Vagina (tissue), 2 donors: ENCODE measurements at places on chromosomes 12 and 14.

DNA sequence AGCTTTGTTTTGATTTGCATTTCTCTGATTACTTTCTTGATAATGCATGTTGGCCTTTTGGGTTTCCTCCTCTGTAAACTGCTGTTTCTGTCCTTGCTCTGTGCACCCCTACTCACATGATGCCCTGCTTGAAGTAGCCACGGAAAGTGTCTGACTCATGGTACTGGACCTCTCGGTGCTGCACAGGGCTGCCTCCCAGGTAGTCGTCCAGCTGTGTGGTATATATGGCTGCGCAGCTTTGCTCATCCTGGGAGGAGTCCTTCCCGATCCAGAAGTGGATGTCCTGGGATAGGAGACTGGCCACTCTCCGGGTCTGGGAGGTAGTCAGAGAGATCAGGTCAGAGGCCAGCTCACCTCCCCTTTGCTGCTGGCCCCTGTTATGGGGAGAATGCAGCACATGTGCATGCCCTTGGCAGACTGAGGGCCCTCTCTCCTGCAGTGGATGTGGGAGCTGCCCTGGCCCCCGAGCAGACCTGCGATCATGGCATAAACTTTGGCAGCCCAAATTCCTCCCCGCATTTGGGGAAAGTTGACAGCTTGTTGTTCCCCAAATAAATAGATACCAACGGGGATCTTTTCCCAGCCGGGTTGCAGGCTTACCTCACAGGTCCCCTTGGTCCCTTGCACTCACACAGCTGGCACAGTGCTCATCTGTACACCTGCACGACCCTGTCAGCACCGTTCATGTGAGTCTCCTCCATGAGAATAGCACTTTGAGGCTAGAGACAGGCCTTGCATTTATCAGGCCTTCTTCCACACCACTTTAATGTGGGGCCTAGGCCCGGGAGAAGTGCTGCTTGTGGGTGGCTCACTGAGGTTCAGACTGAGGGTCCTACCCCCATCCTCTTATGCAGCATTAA is 5.2 kb downstream of the AVIL start:
- DNase-seq: no peak
- H3K27me3 ChIP-seq: no peaks in the 10 kb centered on the region
- H3K4me1 ChIP-seq: peaks cover 42% of the 10 kb centered on the region
- no peaks in the 10 kb centered on the region for H3K36me3 ChIP-seq
- no peak overlapping the region for H3K27ac ChIP-seq

DNA sequence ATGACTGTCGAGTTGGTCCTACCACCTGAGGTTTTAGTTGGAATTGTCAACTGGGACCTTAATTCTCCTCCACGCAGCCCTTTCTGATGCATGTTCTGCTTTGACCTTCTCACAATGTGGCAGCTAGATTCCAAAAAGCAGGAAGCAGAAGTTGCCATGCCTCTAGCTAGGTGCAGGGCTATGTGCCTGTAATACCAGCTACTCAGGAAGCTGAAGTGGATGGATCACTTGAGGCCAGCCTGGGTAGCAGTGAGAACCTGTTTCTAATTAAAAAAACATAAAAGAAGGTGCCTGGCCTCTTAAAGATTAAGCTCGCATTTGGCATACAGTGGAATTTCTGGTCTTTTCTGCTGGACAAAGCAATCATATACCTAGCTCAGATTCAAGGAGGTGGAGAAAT is 77.1 kb downstream of the FGD4 start:
- H3K36me3 ChIP-seq: no peaks in the 10 kb centered on the region
- no peak for DNase-seq
- H3K4me3 ChIP-seq: no peak overlapping the region
- H3K27me3 ChIP-seq: no peaks in the 10 kb centered on the region
- H3K4me1 ChIP-seq: no peaks in the 10 kb centered on the region

DNA sequence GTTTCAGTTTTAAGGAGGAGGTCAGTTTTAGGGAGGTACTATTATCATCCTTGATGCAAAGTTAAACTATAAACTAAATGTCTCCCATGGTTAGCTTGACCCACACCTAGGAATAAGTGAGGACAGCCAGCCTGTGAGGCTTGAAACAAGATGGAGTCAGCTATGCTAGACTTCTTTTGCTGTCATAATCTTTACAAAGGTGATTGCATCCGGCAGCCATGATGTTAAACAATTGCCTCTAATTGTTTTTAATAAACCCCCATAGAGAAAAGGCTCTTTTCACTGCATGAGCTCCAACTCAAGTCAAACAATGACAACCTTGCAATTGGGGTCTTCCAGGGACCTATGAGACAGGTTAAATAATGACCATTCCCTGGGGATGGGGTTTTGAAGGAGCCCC is 45.7 kb upstream of the EEA1 start:
- H3K27ac ChIP-seq: no peak overlapping the region
- no peaks in the 10 kb centered on the region for H3K36me3 ChIP-seq
- DNase-seq: no peak
- no peak overlapping the region for H3K4me3 ChIP-seq

DNA sequence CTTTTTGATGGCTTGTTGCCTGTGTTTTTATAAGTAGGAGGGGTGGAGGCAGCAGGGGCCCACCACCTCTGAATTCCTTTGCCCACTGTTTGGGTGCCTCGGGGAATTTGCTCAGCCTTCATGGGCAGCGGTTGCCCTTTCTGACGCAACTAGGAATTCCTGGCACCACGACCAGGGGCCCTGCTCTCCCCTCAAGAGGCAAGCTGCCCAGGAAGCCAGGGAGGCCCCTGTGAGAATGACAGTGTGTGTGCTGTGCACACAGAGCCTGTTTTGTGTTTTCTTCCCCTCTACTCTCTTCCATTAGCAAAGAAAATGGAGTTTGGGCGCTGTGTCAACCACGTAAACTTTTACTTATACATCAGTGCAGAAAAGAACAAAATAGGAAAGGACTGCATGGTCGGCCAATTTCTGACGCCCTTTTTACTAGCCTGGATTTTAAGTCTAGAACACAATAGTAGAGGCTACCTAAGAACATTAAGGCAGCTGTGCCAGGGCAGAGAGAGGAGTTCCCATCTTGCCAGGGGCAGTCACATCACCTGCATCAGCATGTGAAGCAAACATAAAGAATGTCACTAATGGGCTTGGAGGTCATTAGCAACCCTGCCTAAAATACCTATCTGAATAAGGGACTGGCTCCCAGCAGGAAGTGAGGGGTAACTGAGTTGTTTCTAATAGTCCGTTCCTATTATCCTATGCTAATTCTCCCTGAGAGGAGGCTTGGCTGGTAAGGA is 17.9 kb upstream of the PTGR2 start:
- H3K27ac ChIP-seq: peak overlapping the region; percentile 8
- DNase-seq: no peak
- H3K4me3 ChIP-seq: no peak overlapping the region
- H3K36me3 ChIP-seq: no peaks in the 10 kb centered on the region
- H3K27me3 ChIP-seq: no peaks in the 10 kb centered on the region
- H3K4me1 ChIP-seq: no peaks in the 10 kb centered on the region

DNA sequence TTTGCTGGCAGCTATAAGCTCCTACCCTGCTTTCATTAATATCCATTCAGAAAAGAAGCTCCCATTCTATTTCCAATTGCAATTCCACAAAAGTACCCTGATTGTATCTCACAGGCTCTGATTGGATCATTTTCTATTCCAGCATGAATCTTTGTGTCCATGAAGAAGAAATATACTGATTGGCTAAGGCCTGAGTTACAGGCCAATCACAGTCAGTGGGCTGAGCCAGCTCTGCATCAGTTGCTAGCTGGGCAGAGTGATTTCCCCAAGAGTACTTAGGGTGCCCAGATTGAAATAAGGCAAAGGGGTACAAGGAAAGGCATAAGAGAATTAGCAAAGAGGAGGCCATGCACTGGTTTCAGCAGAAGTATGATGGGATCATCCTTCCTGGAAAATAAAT is 14.4 kb downstream of the ART4 start:
- H3K4me3 ChIP-seq: no peak overlapping the region
- no peak for DNase-seq
- H3K4me1 ChIP-seq: peaks cover 5% of the 10 kb centered on the region
- H3K27me3 ChIP-seq: no peaks in the 10 kb centered on the region

GRCh38 chr12:105357162-105357691 is 26.7 kb downstream of the C12orf75 start:
- H3K36me3 ChIP-seq: no peaks in the 10 kb centered on the region
- H3K4me3 ChIP-seq: no peak overlapping the region
- H3K4me1 ChIP-seq: peaks cover 23% of the 10 kb centered on the region
- no peak overlapping the region for H3K27ac ChIP-seq

DNA sequence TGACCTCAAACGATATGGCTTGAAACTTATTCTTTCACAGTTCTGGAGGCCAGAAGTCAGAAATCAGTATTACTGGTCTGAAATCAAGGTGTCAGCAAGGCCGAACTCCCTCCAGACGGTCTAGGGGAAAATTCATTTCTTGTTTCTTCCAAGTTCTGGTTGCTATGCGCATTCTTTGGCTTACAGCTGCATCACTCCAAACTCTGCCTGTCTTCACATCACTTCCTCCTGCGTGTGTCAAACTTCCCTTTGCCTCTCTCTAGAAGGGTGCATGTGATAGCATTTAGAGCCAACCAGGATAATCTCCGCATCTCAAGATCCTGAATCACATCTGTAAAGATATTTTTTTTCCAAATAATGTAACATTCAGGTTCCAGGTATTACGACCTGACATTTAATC is 62.8 kb downstream of the DENND5B start:
- H3K36me3 ChIP-seq: no peaks in the 10 kb centered on the region
- H3K4me3 ChIP-seq: no peak overlapping the region
- no peaks in the 10 kb centered on the region for H3K27me3 ChIP-seq
- H3K4me1 ChIP-seq: peaks cover 1% of the 10 kb centered on the region
- DNase-seq: no peak
- no peak overlapping the region for H3K27ac ChIP-seq
